Activated CD4-positive, alpha-beta memory T cell treated with anti-CD3 and anti-CD28 coated beads, Interleukin-2, amount 10 ng/mL, durations not matched to agents 7 days and 5 days (primary cell): ENCODE measurements at places on chromosomes 11 and 22. TPM values are rescaled to one million over a fixed set of nuclear protein-coding genes. Genes with fewer than 3 reads are reported as not detected.
A peak's percentile ranks its signal among the peaks of the same experiment; 100 is the strongest.

The LRRC74B gene
- not detected for total RNA-seq

- no peak for DNase-seq
- no peaks in the 10 kb centered on the region for H3K36me3 ChIP-seq
- peaks cover 30% of the 10 kb centered on the region for H3K27me3 ChIP-seq
- H3K4me3 ChIP-seq, result no peak overlapping the region
Measured at GRCh38 chr11:123265951-123266350, 70.9 kb upstream of the CLMP start.

DNA sequence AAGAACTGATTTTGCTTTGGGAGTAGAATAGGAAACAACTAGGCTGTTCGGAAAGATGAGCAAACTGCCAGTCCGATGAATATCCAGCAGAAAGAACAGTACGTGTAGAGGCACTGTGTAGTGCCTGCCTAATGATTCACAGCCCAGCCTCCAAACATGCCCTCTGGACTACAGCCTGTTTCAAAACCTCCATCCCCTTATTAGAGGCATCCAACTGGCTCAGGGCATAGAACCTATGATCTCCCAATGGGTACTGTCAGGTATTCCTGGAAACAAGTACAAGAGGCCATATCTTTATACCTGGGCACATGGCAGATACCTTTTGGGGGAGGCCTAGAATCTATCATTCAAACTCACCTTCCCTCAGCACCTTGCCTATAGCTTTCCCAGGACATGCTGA lies 4.9 kb downstream of the RRP8 start:
- H3K36me3 ChIP-seq, result peaks cover 54% of the 10 kb centered on the region
- H3K27ac ChIP-seq, result no peak overlapping the region
- DNase-seq, result no peak
- H3K27me3 ChIP-seq, result no peaks in the 10 kb centered on the region
- H3K4me1 ChIP-seq, result peaks cover 15% of the 10 kb centered on the region
- no peak overlapping the region for H3K4me3 ChIP-seq

The SCN4B gene
- total RNA-seq, result not detected

- no peak for DNase-seq
- H3K27ac ChIP-seq, result no peak overlapping the region
- no peak overlapping the region for H3K4me3 ChIP-seq
- H3K36me3 ChIP-seq, result no peaks in the 10 kb centered on the region
- no peaks in the 10 kb centered on the region for H3K4me1 ChIP-seq
Measured at GRCh38 chr11:84890676-84891075, 736.5 kb downstream of the DLG2 start.

DNA sequence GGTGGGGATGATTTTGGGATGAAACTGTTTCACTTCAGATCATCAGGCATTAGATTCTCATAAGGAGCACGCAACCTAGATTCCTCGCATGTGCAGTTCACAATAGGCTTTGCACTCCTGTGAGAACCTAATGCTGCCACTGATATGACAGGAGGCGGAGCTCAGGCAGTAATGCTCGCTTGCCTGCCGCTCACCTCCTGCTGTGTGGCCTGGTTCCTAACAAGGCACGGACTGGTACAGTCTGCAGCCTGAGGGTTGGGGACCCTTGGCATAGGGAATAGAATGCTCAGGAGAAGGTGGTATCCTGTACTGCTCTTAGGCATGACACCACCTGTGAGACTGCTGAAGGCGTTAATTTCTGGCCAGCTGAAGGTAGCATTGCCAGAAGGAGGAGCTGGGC lies 47.0 kb downstream of the STIM1 start:
- H3K36me3 ChIP-seq, result no peaks in the 10 kb centered on the region
- DNase-seq, result no peak
- H3K4me1 ChIP-seq, result peaks cover 59% of the 10 kb centered on the region
- no peak overlapping the region for H3K27ac ChIP-seq
- no peak overlapping the region for H3K4me3 ChIP-seq

- H3K27ac ChIP-seq, result no peak overlapping the region
- H3K36me3 ChIP-seq, result no peaks in the 10 kb centered on the region
- no peaks in the 10 kb centered on the region for H3K4me1 ChIP-seq
- H3K4me3 ChIP-seq, result no peak overlapping the region
- no peak for DNase-seq
Measured at GRCh38 chr11:28628412-28628811, 520.2 kb downstream of the METTL15 start.

- H3K4me1 ChIP-seq, result peaks cover 91% of the 10 kb centered on the region
- H3K4me3 ChIP-seq, result no peak overlapping the region
- DNase-seq, result no peak
- H3K27ac ChIP-seq, result peak overlapping the region; percentile 93
- H3K36me3 ChIP-seq, result peaks cover 87% of the 10 kb centered on the region
Measured at GRCh38 chr22:37225481-37225880, 13.2 kb upstream of the SSTR3 start.

DNA sequence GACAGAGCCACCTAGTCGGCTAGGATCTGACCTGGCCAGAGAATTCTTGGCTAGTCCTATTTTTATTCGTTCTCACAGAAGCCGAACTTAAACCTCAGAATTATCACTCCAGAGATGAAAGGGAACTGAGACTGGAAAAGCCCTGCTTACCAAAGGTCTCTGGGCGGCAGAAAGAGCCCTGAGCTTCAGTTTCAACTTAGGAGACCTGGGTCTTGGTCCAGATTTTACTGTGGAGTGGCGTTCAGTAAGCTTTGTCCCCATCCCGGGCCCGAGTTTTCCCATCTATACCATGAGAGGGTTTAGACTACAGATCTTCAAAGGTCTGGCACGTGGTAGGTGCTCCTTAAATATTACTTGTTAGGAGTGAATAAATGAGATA lies 516 bp downstream of the NEU3 start:
- H3K27ac ChIP-seq, result peak overlapping the region; percentile 73
- peaks cover 5% of the 10 kb centered on the region for H3K36me3 ChIP-seq
- peak overlapping the region; percentile 92 for H3K4me3 ChIP-seq
- H3K27me3 ChIP-seq, result no peaks in the 10 kb centered on the region
- peaks cover 32% of the 10 kb centered on the region for H3K4me1 ChIP-seq
- DNase-seq, result no peak

DNA sequence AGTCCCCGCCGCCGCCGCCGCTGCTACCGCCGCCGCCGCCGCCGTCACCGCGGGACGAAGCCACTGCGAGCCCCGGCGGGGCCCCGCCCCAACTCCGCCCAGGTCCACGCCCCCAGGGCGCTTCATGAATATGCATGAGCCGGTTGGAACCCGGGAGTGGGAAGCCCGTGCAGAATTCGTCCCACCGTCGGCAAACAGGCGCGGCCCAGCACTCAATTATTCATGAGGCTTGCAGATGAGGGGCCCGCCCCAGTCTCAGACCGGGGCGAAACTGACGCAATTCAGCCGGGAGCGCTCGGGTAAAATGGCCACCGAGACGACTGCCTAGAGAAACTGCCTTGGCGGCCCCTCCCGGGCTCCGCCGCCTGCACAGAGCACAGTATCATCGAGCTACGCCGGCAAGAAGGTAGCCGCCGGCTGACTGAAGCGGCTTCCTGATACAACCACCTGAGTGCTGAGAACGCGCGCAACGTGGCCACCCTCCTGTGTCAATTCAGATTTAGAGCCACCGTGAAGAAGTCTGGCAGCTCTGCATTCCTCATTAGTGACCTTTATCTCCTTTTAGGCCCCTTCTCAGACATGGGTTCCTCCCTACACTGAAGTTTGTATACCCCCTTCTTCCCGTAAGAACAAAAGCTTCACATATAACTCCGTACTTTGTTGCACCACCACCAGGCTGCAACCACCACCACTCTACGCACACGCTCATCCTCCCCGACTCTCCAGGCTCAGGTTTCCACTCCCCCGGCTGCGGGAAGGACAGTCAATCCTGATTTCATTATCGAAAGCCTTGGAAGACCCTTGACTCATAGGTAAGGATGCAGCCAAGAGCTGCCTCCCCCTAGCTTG lies at the start of gene TNKS1BP1:
TSS of gene TNKS1BP1 (minus strand) at position 67 of the 849 bp plus-strand sequence. CDS start 3,067 bp downstream, outside the sequence.
- peak within 1 kb of the TSS; percentile 91 for H3K27ac ChIP-seq
- DNase-seq, result peak; percentile 91
- H3K4me1 ChIP-seq, result peaks cover 49% of the 10 kb centered on the region
- H3K27me3 ChIP-seq, result no peaks in the 10 kb centered on the region
- peaks cover 47% of the 10 kb centered on the region for H3K36me3 ChIP-seq

The FRMD8 gene
- 53.9 TPM for total RNA-seq
